Caco-2 (cell line): ENCODE measurements at places on chromosomes 6 and 20.

GRCh38 chr6:13641315-13641714 is 26.2 kb downstream of the NOL7 start:
- no peak for DNase-seq

DNA sequence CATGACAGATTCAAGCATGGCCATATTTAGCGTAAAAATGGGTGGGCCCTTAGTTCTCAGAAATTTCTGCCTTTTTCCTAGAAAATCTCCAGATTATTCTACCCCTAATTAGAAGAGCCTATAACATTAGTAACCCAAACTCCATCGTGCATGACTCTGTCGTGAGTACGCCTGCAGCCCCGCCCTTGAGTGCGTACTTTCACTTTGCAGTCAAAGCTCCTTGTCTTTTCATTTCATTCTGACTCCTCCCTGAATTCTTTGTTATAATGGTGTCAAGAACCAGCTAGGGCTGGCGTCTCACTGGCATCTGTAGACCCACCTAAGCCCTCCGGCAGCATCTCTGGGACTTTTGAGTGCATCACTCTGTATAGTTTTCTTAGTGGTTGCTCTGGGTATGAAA is 61.7 kb upstream of the NOX3 start:
- DNase-seq: no peak

GRCh38 chr6:159059141-159059540 is 14.3 kb upstream of the TAGAP start:
- no peak for DNase-seq

DNA sequence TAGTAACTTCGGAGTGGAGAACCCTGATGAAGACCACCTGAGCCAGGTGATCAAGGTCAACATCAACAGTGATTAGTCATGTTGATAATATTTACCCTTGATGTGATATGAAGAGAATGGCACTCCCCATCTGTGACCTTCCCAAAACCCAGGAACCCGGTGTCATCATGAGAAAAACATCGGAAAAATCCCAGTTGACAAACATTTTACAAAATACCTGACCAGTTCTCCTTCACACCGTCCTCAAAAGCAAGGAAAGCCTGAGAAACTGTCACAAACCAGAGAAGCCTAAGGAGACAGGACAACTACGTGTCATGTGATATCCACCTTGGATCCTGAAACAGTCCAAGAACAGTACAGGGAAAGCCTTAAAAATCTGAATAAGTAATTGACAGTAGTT is 197.3 kb downstream of the ZMYND8 start:
- no peak for DNase-seq

GRCh38 chr6:157221049-157221816 is 102.1 kb downstream of the TMEM242 start:
- peak; percentile 94 for DNase-seq
